GM12865 (cell line): ENCODE measurements at places on chromosomes 2 and 18.
A peak's percentile ranks its signal among the peaks of the same experiment; 100 is the strongest.

GRCh38 chr2:37230581-37230980 is 815 bp downstream of the CEBPZ start:
- no peak for DNase-seq

DNA sequence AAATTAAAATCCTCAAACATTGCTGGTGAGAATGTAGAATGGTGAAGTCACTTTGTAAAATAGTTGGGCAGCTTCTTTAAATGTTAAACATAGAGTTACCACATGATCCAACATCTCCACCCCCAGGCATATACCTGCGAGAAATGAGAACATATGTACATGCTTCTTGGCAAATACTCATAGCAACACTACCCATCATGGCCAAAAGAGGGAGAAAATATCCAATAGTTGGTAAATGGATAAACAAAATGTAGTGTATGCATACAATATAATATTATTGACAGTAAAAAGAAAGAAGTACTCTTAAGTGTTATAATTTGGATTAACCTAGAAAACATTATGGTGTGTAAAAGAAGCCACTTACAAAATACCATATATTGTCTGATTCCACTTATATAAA is 185.9 kb downstream of the CDH7 start:
- no peak for DNase-seq

GRCh38 chr18:36653141-36653869 is 175.5 kb downstream of the TPGS2 start:
- no peak for DNase-seq

- no peak for DNase-seq
These were observed 36.2 kb downstream of the NGEF start for GRCh38 chr2:232976666-232977437.

DNA sequence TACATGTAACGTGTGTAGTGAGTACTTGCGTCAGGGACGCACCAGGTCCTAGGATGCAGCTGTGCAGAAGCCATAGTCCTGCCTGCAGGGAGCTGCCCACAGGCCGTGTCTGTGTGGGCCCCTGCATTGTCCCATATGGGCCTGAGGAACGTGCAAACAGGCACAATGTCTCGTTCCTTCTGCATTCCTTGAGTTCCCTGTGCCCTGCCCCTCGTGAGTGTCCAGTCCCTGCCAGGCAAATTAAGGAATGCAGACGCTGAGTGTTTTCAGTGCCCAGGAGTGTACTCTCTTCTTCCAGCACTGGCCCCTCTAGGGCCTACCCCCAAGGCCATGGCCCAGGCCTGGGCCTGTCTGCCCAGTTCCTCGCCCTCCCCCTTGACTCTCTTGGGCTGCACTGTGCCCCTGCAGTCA is 61.8 kb downstream of the FAM168B start:
- no peak for DNase-seq

GRCh38 chr2:31081492-31081891 is 56.7 kb downstream of the GALNT14 start:
- no peak for DNase-seq

GRCh38 chr2:100878000-100878791 is 58.3 kb downstream of the NPAS2 start:
- DNase-seq = no peak

DNA sequence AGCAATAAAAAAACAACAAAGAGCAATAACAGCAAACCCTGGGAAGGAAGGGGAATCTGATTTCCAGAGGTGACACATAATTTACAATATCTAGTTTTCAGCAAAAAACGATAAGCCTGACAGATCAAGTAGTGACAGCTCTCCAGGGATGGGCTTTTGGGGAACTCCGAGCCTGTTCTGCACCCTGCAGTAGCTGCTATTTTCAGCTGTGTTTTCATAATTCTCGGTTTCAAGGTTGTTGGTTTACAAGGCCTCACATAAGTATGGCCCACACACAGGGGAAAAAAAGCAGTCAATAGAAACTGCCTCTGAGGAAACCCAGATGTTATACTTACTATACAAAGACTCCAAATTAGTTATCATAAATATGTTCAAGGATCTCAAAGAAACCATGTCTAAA is 67.7 kb upstream of the CTLA4 start:
- peak; percentile 89 for DNase-seq

- no peak for DNase-seq
These were observed 381.6 kb upstream of the TRIB2 start for GRCh38 chr2:12335131-12335530.

DNA sequence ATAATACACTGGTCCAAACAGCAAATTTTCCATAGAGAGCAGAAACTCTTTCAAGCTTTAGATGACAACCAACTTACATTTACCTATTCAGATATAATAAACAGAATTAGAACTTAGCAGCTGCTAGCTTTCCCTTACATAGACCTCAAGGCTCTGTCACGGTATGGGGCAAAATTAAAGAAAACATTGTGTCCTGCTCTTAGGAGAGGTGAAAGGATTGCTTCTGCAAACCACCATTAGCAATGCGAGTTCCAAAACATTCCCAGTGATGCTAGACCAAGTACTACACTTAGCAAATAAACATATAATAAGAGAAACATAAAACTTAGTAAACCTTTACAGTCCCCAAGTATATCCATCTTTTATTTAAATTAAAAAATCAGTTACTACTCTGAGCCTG is 183.3 kb downstream of the CAMKMT start:
- no peak for DNase-seq

- peak; percentile 55 for DNase-seq
These were observed 137.9 kb downstream of the MGAT5 start for GRCh38 chr2:134391751-134392160.

- no peak for DNase-seq
These were observed 169.0 kb upstream of the PKDCC start for GRCh38 chr2:41878716-41879234.

GRCh38 chr2:1632002-1632348 is 112.3 kb downstream of the PXDN start:
- no peak for DNase-seq

GRCh38 chr2:95298486-95299111 is 1.5 kb downstream of the KCNIP3 start:
- DNase-seq = no peak

- peak; percentile 64 for DNase-seq
These were observed 1.5 kb upstream of the RRM2 start for GRCh38 chr2:10120877-10121574.

- DNase-seq = no peak
These were observed 38.5 kb upstream of the GPR17 start for GRCh38 chr2:127607399-127607908.

DNA sequence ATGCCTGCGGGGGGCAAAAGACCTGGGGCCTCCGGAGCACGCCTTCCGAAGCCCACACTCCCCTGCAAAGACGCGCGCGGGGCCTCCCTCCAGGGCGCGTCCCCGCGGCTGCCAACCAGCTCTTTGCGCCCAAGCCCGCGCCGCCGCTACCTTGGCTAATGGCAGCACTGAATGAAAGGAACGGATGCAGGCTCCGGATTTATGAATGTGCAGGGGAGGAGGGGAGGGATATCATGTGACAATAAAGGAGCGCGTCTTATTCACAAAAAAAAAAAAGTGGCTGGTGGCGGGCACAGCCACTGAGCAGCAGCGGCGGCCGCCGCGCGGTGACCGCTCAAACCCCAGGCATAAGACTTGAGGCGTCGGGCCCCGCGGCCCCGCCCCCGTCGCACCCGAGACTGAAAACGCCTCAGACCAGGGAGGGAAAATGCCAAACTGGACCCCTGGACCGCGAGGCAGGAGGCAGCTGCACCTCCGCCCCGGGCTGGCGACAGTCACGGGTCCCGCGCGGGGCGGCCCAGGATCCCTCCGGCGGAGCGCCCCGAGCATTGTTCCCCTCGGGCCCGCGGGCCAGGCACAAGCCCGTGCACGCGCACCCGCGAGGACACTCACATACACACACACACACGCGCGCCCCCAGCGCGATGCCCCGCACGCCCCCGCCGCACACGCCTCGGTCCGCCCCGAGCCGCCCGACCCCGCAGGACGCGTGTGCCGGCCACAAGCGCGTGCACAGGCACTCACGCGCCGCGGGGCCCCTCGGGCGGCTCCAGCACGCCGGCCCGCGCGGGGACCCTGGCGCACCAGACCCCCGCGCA is 1.6 kb downstream of the SPRED2 start:
- peak; percentile 60 for DNase-seq

DNA sequence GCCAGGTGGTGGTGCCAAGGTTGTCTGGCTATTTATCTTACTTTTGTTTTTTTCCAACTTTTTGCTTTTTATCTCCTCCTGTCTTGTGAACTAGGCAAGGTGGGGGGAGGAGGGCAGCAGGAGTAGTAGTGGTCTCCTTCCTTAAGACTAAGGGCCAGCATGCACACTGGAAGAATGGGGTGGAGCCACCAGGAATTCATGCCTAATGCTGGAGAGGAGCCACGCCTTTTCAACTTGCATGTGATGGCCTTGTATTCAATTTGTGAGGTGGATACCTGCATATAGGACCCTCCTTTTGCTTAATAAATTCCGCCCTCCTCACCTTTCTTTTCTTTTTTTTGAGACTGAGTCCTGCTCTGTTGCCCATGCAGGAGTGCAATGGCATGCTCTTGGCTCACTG is 37.6 kb upstream of the CLASP1 start:
- no peak for DNase-seq

DNA sequence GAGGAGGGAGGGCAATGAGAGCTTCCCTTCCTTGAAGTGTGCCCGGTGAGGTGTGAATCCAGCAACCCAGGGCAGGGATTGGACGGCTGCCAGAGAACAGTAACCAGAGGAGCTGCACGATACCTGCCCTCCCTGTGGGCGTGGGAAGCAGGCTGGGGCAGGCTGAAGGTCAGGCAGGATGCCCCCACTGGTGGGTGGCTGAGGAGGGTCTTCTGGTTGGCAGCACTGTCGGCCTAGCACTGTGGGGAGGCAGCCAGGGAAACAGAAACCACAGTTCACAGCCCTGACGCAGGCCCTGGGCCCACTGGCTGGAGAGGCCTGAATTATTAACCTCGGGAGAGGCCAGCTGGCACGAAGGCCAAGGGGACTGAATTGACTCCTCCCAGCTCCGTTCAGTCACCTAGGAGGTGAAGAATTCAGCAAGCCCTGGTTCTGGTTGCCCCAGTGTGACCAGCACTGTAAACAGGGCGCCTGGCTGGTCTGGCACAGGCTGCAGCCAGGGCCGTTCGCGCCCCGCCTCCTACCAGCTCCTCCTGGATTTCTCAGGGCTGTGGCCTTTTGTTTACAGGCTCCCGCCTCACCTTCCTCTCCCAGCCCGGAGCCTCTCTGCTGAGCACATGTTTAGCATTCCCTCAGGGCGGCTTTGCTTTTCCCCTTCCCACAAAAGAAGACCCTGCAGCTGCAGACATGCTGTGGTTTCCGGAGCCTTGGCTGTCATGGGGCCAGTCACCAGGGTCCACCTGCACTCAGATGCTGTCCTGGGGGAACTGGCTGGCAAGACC is 97.8 kb downstream of the B3GNT2 start:
- peak; percentile 54 for DNase-seq

GRCh38 chr2:226398580-226398979 is 401.0 kb downstream of the IRS1 start:
- no peak for DNase-seq

DNA sequence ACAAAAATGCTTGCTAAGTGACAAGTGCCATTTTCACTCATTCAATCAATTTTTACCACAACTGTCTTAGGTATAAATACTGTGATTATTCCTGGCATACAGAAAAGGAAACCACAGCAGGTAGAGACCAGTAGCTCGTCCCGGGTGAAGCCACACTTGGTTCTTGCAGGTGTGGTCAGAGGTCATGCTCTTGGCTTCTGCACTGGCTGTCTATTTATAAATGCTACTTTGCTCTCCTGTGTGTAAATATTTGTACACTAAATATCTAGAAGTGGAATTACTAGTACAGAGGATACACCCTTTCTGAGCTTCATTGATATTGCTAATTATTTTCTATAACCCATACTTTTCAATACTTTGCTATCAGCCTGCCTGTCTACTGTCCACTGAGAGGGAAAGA is 284.6 kb downstream of the MYT1L start:
- DNase-seq = no peak

- no peak for DNase-seq
These were observed 114.1 kb downstream of the ZNF516 start for GRCh38 chr18:76380791-76381405.

- DNase-seq = no peak
These were observed 22.5 kb upstream of the UBE2F start for GRCh38 chr2:237944302-237944701.

DNA sequence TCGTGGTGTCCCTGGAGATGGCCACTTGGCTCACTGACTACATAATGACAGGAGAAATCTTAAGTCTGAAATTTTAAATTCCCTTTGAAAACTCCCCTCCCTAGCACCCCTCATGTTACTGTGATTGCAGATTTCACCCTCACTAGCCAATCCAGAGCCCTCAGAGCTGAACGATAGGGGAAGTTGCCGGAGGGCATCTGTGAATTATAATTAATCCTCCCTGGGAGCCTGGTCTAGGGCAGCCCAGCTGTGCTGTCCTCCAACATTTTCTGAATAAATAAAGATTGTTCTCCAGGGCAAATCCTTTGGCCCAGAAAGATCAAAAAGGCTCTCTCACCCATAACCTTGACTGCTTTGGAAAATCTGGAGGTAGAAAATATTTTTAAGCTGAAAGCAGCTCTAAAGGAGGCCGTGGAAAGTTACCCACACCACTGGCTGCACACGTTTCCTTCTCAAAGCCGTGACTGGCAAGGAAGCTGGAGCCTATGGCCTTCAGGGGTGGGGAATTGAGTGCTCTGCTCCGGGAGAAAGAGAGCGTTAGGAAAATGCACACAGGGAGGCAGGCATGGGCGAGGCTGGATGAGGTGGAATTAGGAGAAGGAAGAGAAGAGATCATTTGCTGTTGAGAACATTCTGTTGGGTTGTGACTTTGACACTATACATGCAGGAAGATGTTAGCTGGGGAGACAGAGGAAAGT is 68.9 kb upstream of the CNGA3 start:
- DNase-seq = no peak

- DNase-seq = no peak
These were observed 281.8 kb downstream of the NCKAP5 start for GRCh38 chr2:133286326-133286922.

- DNase-seq = no peak
These were observed 66.4 kb downstream of the GALR1 start for GRCh38 chr18:77316008-77316407.

DNA sequence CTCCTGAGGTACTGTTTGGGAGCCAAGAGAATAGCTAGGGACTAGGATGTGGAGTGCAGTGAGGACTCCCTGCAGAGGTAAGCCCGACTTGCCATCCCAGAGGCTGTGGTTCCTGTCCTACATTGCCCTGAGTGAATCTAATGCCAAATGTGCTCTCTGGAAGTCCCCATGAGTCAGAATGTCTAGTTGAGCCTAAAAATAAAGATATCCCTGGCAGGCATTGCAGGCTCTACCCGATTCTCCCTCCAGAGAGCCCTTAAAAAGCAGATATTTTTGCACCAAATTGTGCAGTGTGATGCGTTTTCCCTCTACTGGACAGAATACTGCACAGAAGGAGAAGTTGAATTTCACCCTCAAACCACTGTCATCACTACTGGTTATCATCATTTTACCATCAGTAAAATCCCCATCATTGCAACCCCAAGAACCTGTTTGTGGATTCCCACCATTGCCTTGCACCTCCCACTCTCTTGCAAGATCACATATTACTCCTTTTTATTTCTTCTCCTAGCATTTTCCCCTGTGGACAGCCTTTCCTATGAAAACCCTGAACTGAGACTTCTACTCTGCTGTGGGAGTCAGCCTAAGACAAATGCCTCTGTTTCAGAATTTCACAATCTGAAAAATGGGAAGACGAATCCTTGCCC is 98.0 kb downstream of the MARCHF4 start:
- DNase-seq = no peak
